ENCODE measurements at places on chromosomes 2 and 18.

DNA sequence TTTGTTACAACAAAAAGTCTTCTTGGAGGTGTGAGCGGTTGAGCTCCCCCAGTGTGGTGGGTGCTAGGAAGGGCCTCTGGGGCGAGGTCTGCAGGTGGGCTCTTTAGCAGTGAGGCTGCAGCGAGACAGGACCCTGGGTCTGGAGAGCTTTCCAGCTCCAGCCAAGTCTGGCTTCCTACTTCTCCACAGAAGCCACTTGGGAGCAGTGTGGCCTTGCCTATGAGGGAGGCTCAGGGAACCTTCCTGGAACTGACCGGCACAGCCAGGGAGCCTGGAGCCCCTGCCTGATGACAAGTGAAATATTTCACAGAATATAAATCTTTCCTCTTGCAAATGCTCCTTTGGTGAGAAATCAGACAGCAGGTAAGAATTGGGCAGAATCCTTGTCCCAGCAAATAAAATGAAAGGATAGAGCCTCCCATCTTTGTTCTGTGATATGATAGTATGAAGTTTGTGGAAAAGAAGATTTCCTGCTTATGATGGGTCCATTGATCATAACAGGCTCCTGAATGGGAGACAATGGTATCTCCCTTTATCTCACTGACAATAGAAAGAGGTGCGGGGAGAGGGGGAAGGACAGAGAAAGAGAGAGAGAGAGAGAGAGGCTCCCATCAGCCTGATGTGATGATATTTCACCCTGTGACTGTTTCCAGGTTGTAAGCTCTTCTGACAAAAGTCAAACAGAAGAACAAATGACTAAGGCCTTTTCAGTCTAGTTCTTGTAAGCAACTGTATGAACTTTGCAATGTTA, 289.8 kb upstream of the SPRED2 start:
- peak; percentile 21 for DNase-seq

DNA sequence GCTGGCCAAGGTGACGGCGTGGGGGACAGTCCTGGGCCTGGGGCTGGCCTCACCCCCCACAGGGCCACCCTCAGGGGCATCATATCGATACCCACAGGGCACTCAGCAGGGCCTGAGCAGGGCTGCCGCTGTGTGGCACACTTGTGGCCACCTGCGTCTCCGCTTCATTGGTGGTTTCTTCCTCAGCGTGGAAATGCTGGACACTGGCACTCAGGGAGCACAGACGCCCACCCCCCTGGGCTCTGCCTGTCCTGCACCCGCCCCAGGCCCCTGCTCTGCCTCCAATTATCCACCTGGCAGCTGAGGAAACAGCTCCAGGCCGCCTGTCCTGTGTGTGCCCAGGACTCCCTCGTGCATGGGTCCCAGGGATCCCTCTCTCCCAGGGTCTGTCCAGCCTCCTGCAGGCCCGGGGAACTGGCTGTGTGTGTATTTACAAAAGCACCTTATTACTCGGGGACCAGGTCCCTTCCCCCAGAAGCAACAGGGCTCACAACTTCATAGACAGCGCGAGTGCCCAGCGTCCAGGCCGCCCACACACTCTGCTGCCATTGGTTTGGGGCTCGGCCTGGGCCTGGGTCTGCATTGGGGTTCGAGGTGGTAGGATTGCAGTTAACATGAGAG, 13.1 kb downstream of the CROCC2 start:
- no peak for DNase-seq

- DNase-seq: no peak
These were observed 79.9 kb downstream of the BCL11A start for GRCh38 chr2:60473546-60473945.

- DNase-seq: peak; percentile 46
These were observed 11.0 kb downstream of the ERFE start for GRCh38 chr2:238169708-238170251.

- peak; percentile 14 for DNase-seq
These were observed 39.2 kb downstream of the MREG start for GRCh38 chr2:215973954-215974699.

DNA sequence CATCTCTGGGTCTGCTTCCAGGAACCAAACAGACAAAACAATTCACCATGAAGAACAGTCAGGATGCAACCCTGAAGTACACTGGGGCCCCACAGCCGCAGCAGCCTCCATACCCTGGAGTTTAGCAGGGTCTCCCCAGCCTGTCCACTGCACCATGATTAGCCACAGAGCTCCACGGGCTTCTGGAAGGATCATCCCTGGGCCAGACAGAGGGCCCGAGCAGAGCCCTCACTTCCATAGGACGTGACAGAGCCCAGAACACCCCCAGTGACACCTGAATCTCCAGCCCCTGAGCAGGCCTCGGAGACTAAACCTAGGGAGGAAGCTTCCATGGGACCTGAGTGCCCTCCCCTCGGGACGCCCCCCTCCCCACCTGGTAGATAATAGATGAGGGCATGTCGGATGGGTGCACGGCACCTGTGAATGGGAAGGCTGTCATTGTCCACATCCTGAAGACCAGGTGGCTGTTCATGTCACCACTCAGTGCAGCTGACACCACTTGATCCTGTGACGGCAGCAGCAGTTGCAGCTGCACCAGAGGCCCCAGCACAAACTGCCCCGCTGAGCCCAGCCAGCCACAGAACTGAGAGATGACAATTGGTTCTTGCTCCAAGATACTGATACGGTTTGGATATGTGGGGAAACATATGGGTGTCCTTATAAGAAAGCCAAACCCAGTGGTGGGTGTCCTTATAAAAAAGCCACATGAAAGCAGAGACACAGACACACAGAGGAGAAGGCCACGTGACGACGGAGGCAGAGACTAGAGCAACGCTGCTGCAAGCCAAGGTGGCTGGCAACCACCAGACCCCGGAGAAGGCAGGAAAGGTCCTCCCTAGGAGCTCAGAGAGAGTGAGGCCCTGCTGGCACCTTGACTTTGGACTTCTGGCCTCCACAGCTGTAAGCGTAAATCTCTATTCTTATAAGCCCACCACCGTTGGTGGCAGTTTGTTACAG, 23.2 kb downstream of the KIF1A start:
- no peak for DNase-seq

DNA sequence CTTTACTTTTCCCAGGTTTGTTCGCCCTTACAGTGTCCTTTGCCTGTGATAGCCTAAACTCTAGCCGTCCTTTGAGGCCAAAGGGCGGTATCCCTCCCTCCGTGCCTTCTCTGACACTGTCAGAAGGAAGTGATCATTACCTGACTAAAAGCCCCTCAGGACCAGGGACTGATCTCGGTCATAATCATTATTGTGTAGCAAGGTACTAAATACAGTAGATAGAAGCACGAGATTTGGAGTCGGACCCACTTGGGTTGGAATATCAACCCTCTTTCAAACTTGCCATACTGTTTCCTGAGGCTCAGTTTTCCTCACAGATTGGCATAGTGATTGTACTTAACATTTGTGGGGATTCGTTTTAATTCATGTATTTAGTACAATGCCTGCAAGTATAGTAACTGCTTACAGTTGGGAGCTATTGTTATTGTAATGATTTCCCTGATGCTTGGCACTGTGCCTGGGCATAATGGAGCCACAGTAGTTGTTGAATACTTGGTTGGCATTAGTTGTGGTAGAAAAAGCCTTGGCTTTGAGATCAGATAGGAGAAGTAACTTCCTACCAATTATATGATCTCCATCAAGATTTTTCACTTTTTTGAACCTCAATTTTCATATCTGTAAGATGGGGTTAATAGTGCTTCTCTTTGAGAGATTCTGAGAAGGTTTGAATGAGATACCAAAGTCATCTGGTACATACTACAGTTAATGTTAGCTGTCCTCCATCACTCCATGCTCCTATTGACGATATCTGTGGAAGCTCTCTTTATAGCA, 836 bp downstream of the STK11IP start:
- DNase-seq: no peak

DNA sequence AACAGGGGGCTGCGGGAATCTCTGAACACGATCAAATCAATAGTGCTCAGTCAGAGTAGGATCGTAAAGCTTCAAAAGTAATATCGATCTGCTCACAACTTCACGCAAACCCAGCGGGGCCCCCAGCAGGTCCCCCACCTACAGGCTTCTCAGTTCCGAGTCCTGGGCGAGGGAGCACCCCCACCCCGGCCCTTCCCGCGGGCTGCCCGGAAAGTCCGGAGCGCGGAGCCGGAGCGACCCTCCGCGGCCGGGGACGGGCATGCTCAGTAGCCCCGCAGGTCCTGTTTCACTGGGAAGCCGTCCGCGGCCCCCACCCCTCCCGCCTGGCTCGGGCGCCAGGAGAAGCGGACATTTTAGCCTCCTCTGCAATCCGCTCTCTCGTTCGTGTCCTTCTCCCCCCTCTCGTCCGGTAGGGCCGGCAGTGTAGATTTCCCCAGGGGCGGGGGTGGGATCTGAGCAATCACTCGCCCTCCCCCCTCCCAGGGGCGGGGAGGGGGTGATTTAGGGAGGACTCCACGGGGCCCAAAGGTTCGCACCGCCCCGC, 3.3 kb upstream of the SPRED2 start:
- DNase-seq: peak; percentile 87

- DNase-seq: no peak
These were observed 7.1 kb upstream of the CRYGC start for GRCh38 chr2:208136716-208137094.

DNA sequence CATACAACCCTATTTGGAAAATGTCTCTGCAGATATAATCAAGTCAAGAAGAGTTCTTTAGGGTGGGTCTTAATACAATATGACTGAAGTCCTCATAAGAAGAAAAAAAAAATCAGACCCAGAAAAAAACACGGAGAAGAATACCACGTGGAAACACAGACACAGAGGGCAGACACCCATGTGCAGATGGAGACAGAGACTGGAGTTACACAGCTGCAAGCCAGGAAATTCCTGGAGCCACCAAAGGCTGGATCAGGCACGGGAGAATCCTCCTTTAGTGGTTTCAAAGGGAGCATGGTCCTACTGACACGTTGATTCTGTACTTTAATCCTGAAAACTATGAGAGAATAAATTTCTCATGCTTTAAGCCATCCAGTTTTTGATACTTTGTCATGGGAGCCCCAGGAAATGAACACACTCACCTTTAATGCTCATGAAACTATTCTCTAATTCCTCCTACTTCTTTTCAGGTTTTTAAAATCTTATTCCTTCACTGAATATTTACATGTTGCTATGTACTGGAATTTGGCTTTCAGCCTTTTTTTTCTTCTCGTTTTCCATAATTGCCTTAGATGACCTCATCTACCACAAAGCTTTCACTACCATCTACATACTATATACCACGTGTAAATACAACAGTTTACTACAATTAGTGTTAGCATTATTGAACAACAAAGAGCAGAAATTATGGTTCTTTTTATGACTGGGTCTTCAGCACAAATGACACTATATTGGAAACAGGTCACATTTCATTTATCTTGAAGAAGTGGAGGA, 529.1 kb downstream of the IRS1 start:
- DNase-seq: no peak

- no peak for DNase-seq
These were observed 201.3 kb upstream of the APCDD1 start for GRCh38 chr18:10252952-10253705.

DNA sequence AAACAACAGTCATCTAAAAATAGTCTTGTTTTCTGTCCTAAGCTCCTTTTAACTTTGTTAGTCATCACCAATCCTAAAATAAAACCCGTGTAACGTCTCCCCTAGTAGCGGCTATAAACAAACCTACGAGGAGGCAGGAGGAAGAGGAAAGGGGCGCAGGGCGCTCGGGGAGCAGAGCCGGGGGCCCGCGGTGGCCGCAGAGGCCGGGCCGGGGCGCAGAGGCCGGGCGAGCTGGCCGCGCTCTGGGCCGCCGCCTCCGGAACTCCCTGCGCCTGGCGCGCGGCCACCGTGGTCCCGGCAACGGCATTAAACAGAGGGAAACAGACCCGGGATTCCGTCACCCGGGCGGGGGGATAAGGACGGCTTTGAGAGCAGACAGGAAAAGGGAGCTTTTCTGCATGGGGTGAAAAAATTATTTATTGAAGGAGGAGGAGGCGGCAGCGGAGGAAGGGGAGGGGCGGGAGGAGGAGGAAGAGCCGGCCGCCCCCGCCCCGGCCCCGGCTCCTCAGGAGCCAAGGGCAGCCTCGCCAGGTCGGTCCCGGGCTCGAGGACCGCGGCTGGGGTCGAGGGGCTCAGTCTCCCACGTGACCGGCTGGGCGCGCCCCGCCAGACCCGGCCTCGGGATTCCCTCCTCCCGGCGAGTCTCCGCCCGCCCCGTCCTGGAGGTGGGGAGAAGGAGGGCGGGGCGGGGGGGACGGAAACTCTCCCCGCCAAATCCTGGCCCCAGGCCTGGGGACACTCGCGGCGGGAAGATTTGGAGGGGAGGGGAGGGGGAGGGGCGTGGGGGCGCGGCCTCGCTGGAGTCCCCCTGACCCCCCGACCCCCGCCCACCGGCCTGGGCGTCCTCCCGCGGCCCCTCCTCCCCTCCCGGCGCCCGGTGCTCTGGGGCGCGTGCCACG, 1.8 kb upstream of the NFATC1 start:
- peak; percentile 71 for DNase-seq

DNA sequence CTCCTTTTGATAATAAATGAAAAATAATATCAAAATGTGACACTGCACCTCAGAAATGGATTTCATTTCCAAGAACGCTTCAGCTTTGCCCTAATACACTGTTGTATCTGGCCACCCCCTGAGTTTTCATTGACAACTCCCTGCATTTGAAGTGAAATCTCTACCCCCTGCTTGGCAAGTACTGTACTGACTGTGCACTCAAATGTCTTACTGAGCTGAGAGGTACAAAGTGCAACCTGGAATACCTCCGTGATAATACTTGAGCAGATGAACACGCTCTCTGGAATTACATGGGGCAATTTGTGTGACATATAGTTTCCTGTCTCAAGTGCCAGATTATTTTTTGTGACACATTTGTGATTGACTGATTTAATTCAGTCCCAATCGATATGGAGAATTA, 231.1 kb downstream of the LRP1B start:
- no peak for DNase-seq

GRCh38 chr2:209907746-209908145, 94.7 kb upstream of the RPE start:
- no peak for DNase-seq

GRCh38 chr2:200159829-200160781, 146.4 kb upstream of the SPATS2L start:
- DNase-seq: no peak

- DNase-seq: no peak
These were observed 1.3 kb downstream of the HS6ST1 start for GRCh38 chr2:128317181-128317898.

GRCh38 chr2:48343571-48344440, 186.1 kb upstream of the STON1 start:
- DNase-seq: peak; percentile 75

- no peak for DNase-seq
These were observed 75.9 kb downstream of the RAD51AP2 start for GRCh38 chr2:17442334-17442733.
